Chondrocyte (in vitro differentiated cells): ENCODE measurements at places on chromosomes 16 and 17. TPM values are rescaled to one million over a fixed set of nuclear protein-coding genes. Genes with fewer than 3 reads are reported as not detected.

GRCh38 chr16:54890381-54890780, 40.3 kb upstream of the IRX5 start:
- DNase-seq, result no peak

DNA sequence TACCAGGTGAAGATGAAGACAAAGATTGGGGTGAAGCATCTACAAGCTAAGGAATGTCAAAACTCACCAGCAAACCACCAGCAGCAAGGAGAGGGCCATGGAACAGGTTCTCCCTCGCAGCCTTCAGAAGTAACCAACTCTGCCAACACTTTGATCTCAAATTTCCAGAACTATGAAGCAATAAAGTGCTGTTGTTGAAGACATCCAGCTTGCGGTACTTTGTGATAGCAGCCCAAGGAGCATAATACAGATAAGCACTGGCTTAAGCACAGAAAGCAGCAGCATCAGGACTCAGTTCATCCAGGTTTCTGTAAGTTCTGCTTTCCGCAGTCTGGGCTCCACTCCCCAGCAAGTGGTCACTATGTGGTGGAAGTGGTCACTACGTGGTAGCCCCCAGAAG, 16.0 kb upstream of the CDRT4 start:
- no peak for DNase-seq

DNA sequence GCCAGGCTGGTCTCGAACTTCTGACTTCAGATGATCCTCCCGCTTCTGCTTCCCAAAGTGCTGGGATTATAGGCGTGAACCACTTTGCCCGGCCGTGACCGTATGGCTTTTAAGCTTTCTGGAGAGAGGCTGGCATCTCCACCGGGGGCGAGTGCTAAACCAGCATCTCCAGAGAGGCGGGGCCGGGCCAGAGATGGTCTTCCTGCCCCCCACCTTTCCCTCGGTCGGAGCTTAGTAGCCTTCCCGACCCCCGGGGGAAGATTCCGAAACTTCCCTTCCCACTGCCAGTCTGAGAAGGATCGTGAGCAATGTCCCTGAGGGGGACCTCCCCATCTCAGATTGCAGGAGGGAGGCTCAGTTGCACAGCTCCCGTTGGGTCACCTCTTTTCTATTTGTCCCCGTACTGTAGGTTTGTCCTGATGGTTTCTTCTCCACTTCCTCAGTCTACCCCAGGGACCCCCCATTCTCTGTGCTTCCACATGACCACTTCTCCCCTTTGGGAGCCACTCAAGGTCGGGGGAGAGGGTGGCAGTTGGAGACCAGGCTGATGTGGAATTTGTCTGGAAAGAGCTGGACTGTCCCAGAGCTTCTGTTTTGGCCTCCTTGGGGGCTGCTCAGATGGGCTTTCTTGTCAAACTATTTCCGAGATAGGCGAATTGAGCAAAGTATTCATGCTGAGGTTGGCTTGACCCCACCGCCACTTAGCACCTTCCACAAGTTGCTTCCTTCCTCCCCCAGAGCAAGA, 18.2 kb downstream of the IGF2BP1 start:
- DNase-seq, result no peak

The GPR142 gene
- not detected in 3 replicates for total RNA-seq

- peak; percentile 42 for DNase-seq
Measured at GRCh38 chr16:2779978-2780898, 3.2 kb upstream of the ELOB start.

The CSH2 gene
- 6.9 TPM in 1 of 3 replicates, not detected in the others for total RNA-seq

DNA sequence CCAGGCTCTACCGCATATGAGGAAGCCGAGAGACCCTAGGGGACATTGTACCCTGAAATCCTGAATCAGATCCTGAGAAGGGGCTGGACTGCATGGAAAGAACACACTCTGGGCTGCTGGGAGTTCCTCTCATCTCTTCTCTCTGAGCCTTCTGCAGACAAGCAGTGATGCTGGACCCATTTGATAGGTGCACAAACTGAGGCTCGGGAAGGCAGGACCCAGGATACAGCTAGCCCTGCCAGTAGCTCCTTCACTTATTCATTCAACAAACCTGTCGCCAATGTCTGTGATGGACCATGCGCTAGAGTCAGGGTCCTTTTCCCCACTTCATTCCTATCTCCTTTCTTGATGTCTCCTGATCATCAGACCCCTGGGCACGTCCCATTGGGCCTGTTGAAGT, 1.9 kb downstream of the SBK1 start:
- no peak for DNase-seq

- DNase-seq, result no peak
Measured at GRCh38 chr16:18816286-18816685, 14.9 kb upstream of the ARL6IP1 start.

The FOXF1 gene
- not detected in 3 replicates for total RNA-seq

DNA sequence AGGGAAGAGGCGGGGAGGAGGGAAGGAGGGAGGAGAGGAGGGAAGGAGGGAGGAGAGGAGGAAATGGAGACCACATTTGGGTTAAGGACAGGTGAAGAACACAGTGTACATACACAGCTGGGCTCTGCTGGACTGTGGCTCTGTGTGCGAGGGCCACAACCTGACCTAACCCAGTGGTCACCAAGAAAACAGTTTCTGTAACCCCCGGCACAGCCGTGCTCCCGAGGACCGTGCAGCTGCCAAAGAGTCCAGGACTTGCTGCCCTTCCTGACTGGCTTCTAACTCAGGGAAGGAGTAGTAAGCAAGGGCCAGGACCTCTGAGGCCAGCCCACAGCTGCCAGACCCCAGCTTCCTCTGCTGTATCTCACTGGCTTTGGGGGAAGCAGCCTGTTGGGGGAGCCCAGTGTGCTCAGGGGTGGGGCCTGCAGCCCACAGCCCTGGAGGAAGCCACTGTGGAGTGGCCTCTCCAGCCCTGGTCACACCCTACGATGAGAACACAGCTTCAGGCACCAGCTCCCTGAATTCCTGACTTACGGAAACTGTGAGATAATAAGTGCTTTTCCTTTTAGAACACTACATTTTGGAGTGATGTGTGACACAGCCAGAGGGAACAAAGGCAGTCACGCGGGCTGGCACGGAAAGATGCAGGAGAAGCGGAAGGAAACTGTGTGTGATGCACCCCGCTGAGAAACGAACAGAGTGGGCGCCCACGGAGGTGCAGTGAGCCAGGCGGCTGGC, 32.3 kb downstream of the SLC7A5 start:
- no peak for DNase-seq

GRCh38 chr16:88649924-88650748, 717 bp downstream of the CYBA start:
- DNase-seq, result peak; percentile 70

- no peak for DNase-seq
Measured at GRCh38 chr17:35132099-35132498, 10.0 kb downstream of the NLE1 start.

The STAT3 gene
- total RNA-seq, result 164 to 203 TPM (median 164 TPM) in 3 replicates

The CLEC19A gene
- not detected in 3 replicates for total RNA-seq

GRCh38 chr17:47162013-47162622, 27.0 kb downstream of the CDC27 start:
- no peak for DNase-seq

GRCh38 chr16:69754469-69755310, at the start of gene NOB1:
Gene NOB1 (minus strand): TSS chr16:69754926. CDS start chr16:69754910, 16 bp downstream.
- peak; percentile 98 for DNase-seq

The VPS35L gene
- 68.7 to 83.4 TPM (median 73.6 TPM) in 3 replicates for total RNA-seq

DNA sequence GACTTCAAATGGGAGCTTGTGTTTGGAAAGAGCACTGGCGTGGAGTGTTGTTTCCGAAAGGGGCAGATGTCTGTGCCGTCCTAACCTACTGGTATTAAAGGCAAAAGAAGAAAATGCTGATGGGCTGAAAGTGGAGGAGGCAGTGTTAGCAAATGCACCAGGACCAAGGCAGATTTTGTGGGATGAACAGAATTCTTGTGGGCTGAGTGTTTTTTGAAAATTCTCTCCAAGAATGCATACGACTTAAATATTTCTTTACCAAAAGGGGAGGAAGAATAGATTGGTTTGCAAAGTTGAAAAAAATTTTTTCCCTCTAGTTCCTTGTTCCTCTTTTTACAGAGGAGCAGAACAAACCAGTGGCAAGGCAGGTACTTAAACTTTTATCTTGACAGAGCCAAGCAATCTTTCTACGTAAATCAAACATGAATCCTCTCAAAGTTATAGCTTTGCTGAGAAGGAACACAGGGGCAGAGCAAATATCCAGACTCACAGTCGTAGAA, 16.8 kb downstream of the MARCHF10 start:
- DNase-seq, result no peak

GRCh38 chr16:70410734-70411133, 28.2 kb downstream of the ST3GAL2 start:
- DNase-seq, result no peak

DNA sequence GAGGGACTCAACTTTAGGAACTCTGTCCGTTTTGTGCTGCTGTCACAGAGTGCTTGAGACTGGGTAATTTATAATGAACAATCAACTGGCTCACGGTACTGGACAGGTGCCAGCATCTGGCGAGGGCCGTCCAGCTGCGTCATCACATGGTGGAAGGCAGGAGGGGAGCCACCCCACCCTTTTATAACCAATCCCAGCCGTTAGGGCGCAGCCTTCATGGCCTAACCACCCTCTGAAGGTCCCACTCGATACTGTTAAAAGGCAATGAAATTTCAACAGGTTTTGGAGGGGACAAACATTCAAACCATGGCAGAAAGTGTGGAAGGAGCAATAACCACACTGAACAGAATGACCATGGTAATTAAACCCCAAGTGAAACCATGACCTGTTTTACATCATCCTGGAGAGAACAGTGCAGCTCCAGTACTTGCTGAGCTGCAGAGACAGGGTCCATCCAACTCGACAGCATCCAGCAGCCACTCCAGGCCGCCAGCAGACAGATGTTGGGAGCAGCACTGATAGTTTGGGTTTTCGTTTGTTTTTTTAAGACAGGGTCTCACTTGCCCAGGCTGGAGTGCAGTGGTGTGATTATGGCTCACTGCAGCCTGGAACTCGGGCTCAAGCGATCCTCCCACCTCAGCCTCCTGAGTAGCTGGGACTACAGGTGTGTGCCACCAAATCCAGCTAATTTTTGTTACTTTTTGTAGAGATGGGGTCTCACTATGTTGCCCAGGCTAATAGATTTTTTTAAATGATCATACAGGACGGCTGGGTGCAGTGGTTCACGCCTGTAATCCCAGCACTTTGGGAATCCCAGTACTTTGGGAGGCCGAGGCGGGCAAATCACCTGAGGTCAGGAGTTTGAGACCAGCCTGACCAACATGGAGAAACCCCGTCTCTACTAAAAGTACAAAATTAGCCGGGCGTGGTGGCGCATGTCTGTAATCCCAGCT, 11.0 kb downstream of the CHMP6 start:
- DNase-seq, result no peak

DNA sequence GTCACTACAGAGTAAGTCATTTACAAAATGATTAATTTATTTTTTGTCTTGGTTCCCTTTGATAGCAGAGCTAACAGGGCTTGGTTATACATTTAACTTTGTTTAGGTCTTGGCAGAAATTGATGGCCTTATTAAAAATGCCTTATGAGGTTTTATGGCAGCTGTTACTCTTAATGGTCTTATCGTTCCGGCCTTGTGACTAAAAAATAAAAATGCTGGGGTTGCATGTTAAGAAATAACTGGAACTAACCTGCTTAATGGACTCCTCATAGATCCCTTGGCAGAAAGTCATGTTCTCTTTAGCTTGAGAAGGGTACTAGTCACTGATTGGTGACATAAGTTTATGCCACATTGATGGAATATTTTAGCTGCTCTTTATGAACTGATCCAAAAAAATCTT, 18.3 kb downstream of the COX11 start:
- DNase-seq, result no peak

The METTL22 gene
- total RNA-seq, result 33.5 to 39.9 TPM (median 33.9 TPM) in 3 replicates

DNA sequence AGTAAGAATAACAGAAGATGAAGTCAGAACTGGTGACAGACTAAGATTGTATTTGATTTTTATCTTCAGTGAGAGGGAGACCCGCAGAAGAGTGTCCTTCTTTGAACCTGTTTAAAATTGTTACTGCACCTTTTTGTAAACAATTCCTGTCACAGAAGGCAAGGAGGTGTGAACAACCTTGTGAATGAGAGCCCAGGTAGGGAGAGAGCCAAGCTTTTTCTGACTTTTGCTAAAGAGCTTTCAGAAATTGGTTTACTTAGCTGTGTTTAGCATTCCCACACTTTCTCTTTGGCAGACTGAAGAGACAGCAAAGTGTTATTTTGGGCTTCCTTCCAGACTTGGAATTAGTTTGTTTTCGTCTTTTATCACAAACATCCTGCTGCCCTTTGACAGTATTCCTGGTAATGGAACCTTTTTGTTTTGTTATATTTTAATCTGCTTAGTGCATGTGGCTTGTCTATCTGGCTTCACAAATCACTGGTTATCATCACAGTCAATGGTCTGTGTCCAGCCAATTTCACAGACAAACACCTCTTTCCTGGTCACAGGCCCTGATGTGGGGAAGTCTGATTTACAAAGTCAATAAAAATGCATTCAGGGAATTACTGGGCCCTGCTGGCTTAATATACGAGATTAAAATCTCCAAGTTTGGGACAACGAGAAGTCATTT, 85.7 kb upstream of the HS3ST2 start:
- DNase-seq, result no peak

- no peak for DNase-seq
Measured at GRCh38 chr17:74157366-74157765, 46.1 kb upstream of the RPL38 start.

DNA sequence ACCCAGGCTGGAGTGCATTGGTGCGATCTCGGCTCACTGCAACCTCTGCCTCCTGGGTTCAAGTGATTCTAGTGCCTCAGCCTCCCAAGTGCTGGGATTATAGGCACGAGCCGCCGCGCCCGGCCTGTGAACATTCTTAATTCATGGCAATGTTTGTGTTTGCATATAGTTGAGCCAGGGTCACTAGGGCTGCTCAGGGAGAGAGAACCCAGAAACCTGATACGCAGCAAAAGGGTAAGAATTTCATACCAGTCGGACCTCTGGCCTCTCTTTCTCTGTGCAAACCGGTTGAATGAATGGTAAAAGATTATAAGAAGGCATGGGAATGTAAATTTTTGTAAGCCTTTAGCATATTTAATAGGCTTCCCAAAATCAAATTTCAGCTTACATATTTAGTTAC, 6.9 kb upstream of the TMEM98 start:
- DNase-seq, result no peak

DNA sequence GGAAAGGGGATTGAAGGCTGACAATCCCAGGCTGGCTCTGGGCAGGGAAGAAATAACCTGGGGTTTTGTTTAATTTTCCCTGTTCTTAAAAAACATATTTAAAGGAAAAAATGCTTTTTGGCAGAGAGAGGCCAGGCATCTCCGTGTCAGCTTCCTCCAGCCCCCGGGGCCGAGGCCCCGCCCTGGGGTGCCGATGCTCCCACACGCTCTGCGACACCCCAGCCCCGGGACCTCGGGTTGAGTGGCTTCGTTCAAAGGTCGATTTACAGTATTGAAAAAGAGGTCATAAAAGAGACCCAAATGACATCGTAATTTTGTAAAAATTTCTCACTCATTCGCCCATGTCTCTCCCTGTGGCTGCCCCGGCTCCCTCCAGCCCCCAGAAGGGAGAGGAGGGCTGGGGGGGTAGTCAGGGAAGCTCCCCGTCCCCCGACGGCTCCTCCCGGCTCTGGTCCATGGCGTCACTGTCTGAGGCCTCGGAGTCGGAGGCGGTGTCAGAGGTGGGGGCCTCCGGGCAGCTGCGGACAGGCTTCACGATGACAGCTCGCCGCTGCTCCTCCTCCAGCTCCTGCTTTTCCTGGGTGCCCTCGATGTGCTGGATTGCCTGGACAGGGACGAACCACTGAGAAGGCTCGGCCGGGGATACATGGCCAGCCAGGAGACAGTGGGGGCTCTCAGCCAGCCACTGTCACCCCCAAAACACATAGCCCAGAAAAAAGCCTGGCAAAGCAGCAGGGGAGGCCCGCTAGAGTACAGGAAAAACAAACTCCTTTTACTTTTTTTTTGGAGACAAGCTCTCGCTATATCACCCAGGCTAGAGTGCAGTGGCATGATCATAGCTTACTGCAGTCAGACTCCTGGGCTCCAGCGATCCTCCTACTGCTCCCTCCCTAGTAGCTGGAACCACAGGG, 14.9 kb downstream of the TFAP4 start:
- no peak for DNase-seq

GRCh38 chr17:46818316-46818928, at the start of gene WNT3:
Gene WNT3 (minus strand): TSS chr17:46818692. CDS start chr17:46818597, 95 bp downstream.
- no peak for DNase-seq
